ENCODE measurements at places on chromosomes 12 and 14. TPM values are rescaled to one million over a fixed set of nuclear protein-coding genes. Genes with fewer than 3 reads are reported as not detected.

The FSCB gene
- not detected for total RNA-seq

The MYBPC1 gene
- not detected for total RNA-seq

The MLEC gene
- 55.3 TPM for total RNA-seq

The SLC6A13 gene
- total RNA-seq = 1.8 TPM

The PTPRR gene
- not detected for total RNA-seq

The PLEKHG7 gene
- 0.13 TPM for total RNA-seq

The FGF23 gene
- total RNA-seq = not detected

The GPR137C gene
- not detected for total RNA-seq

The SLC22A17 gene
- 14.7 TPM for total RNA-seq

The DENR gene
- 39.0 TPM for total RNA-seq

The AMHR2 gene
- total RNA-seq = not detected

The EPYC gene
- total RNA-seq = not detected

The UBE2N gene
- 80.2 TPM for total RNA-seq

The CLEC6A gene
- not detected for total RNA-seq

The MUCL1 gene
- total RNA-seq = not detected

The CRIP1 gene
- total RNA-seq = 444 TPM

The GPRC5D gene
- not detected for total RNA-seq

The PMCH gene
- 1.6 TPM for total RNA-seq
